Activated T-helper 17 cell treated with anti-CD3 and anti-CD28 coated beads, Interleukin-2, amount 50 U/mL, for 72 hours (primary cell): ENCODE measurements at places on chromosomes 4 and X. TPM values are rescaled to one million over a fixed set of nuclear protein-coding genes. Genes with fewer than 3 reads are reported as not detected.

MAGEA10 gene
- total RNA-seq = not detected

DNA sequence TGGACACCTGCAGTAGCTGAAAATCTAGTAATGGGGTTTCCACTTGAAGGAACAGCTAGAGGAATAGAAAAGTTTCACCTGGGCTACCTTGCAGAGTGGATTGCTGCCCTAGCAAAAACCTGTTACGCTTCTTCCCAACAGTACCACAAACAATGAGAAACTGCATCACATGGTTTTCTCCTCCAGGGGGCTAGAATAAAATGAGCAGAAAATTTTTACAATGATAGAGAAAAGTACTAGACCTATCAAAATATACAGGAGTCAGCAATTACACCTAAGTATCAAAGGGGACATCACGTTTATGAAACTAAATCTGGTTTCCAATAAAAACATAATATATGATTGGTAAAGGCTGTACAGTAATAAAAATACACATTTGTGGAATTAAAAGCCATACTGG, 423.1 kb upstream of the PITX2 start:
- ATAC-seq = no peak

ARSD gene
- total RNA-seq = 1.8 TPM

- no peak for ATAC-seq
Observed at GRCh38 chr4:157978680-157979361, 194.0 kb downstream of the GASK1B start.

DNA sequence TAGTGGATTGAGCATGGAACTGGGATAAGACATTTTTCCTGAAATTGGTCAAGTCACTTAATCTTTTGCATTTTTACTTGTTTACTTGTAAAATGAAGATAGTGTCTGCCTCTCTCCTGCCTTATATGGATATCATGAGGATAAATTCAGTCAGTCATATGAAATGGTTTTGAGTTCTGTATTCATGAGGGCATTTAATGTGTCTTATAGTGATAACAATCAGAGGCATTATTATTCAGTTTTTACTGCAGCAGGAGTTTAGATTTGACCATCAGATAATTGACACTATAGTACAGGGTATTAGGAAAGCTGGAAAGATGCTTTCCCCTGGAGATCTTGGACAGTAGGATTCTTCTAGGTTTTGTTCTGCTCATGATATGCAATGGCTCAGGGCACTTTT, 26.0 kb downstream of the NPNT start:
- ATAC-seq = no peak

DNA sequence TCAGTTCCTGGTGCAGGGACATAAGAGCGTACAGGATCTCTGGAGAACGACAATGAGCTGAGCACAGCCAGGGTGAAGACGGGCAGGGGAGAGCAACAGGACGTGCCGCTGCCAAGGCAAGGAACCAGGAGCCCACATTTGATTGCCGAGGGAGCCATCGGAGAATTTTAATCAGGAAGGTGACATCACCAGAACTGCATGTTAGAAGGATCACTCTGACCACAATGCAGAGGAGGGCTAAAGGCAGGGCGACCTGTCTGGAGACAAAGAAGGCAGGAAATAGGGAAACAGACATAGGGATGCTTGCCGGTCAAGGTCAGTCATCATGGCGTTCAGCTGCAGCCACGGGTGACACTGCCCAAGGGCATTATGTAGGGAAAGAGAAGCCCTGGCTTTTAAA, 81.4 kb downstream of the RBM47 start:
- ATAC-seq = no peak

GRCh38 chr4:924107-925096, 7.7 kb downstream of the GAK start:
- ATAC-seq = peak; percentile 71

GRCh38 chr4:52197306-52197705, 146.2 kb downstream of the SPATA18 start:
- ATAC-seq = no peak

DNA sequence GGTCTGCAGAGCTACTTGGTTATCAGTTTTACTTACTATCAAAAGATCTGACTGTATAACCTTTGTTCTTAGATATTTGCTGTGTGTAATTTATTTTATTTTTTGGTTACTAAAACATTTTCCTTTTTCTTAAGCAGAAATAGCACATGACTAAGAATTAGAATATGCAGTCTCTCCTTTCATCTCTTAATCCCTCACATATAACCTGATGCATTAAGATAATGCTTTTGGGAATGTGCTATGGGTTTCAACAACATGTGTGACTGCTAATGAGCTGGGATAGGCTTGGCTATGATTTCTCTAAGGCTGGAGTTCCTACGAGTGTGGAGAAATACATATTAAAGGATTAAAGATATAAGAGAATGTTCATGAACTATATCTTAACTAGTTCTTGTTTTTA, 41.5 kb downstream of the SHROOM3 start:
- no peak for ATAC-seq

DNA sequence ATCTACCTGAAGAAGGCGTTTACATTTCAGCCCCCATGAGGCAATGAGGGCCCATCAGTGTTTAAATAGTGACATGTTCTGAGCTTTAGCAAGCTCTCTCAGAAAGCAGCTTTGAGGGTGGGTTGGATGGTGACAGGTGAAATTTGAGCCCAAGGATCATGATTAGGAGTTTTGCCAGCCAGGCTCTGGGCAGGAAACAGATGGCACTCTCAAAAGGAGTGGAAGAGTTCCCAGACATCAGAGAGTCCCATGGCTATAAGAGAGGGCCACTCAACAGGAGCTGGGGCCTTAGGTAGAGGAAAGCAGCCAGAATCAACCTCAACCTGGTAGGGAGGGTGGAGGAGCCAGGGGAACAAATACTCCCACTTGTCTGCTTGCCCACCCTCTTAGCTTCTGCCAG, 499.8 kb downstream of the MID1IP1 start:
- no peak for ATAC-seq

GRCh38 chrX:84322083-84322827, 134.3 kb upstream of the RPS6KA6 start:
- ATAC-seq = no peak

DNA sequence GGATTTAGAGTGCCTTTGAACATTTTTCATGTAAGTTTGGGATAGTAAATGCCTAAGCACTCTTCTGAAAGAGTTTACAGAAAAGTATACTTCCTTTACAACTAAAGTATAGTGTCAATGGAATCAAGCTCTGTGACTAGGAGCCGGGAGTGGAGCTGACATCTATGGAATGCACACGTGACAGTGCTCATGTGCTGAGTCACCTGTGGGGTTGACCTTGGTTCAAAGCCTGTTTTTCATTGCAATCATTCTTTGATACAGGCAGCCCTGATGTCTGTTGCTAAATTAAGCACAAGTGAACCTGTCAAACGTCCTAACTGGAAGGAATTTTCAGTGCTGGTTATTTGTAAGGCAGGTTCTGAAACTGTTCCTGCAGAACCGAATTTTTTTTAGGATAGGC, 82.5 kb downstream of the GPAT3 start:
- no peak for ATAC-seq

GRCh38 chr4:7693237-7693608, 246.4 kb downstream of the AFAP1 start:
- ATAC-seq = no peak

ADAM29 gene
- not detected for total RNA-seq

TRIM61 gene
- total RNA-seq = 1.1 TPM

DNA sequence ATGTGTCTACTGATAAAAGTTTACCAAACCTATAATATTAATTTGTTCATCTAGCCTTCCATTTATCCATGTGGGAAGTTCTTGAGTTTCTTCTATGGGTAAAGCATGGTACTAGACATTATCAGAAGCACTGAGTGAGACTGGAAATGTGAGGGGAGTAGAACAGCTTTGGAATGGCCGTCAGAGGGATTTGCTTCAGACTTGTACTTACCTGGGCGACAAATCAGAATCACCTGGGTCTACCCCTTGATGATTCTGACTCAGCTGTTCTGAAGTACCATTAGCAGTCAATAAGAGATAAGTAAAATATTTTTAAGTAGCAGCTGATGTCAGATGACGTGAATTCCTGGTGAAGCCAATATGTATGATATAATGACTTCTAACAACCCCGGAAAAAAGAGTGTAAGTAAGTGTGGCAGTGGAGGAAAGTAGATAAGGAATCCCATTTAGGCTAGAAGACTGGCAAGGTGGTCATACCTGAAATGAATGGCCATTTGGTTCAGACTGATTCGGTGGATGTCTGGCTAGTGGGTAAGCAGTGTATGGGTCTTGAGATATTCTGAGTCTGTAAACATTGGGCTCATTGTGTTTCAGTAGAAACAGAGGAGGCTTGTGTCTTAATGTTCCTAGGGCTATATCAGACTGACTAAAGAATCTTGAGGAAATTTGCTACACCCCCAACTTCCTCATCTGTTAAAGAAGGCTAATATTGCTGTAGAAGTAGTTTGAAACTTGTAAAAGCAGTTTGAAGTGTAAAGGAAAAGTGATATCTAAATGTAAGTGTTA, 409.2 kb downstream of the NKX6-1 start:
- ATAC-seq = no peak

SSX4 gene
- total RNA-seq = not detected

DNA sequence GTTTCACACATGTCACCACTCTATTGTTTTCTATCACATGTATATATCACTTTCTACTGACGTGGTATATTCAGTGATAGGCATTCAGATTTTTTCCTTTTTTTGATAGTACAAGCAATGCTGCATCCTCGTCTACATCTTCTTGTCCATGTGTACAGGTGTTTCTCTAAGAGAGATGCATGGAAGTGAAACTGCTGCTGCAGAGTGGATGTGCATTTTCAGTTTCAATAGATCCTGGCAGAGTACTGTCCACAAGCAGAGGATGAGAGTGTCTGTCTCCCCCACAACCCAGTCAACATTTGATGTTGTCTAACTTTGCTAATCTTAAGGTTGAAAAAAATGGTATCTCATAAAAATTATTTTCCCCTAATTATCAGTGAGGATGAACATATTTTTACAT, 194.0 kb upstream of the CASK start:
- no peak for ATAC-seq

- ATAC-seq = peak; percentile 96
Observed at GRCh38 chr4:118352843-118353533, at the start of gene PRSS12. TSS of gene PRSS12 (minus strand) at chr4:118353003. CDS start at chr4:118352720, 283 bp downstream.

ITM2A gene
- 74.9 TPM for total RNA-seq

DNA sequence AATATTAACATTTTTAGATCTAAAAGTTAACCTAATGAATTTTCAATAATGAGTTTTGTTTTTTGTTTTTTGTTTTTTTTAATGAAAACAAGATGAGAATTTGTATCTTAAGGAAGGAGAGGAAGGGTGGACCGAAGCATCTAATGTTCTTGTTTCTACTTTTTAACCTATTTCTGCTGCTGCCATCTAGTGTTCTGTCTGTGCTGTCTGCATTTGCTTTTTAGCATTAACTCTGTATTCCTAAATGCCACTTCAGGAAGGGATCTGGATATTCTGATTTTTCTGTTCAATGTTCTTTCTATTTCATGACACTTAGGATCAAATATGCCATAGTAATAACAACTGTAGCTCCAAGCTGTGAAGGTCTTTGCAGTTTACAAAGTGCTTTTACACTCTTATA, 161.7 kb downstream of the BRWD3 start:
- ATAC-seq = no peak

TRO gene
- 2.3 TPM for total RNA-seq

DNA sequence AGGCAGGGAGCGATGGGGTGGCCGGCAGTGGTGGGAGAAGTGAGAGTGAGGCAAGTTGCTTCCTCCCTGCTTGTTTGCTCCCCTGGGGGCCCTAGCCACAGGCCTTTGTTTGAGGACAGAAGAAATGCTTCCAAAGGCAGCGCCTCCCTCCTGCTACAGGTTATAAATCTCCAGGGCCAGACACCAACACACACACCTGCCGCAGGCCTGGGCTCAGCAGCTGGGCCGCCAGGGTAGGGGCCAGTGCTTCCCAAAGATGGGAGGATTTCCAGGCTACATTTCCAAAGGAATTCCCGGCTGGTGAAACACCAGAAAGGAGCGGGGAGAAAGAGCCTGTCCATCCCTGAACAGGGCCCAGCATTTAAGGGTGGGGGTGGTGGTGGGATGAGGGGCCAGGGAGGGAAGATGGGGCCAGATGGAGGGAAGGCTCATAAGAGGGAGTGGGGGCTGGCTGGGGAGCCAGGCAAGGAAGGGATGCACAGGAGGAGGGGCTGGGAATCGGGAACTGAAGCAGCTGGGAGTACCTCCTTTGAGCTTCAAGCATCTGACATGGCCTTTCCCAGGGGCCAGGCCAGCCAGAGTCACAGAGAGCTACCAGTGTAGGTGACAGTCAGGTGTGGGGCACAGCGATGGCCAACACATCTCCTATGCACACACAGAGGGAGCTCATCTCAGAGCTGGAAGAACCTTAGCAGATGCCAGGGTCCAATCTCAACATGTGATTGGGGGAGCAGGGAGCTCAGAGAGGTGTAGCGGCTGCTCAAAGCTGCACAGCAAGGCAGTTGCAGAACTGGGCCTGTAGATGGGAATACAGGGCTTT, 143.9 kb downstream of the PJA1 start:
- no peak for ATAC-seq

GRCh38 chr4:52052475-52052780, 1.3 kb downstream of the SPATA18 start:
- no peak for ATAC-seq

- ATAC-seq = no peak
Observed at GRCh38 chr4:102713096-102713495, 47.7 kb downstream of the MANBA start.

DNA sequence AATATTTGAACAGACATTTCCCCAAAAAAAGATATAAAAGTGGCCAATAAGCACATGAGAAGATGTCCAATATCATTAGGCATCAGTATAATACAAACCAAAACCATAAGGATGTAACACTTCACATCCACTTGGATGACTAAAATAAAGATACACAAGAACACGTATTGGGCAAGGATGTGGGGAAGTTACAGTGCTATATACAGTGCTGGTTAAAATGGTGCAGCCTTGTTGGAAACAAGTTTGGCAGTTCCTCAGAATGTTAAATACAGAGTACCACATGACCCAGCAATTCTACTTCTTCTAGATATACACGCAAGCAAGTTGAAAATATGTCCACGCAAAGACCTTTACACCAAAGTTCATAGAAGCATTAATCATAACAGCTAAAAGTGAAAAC, 58.9 kb downstream of the HAUS3 start:
- ATAC-seq = no peak
